Dermis microvascular lymphatic vessel endothelial cell (primary cell): ENCODE measurements at places on chromosomes 2 and 18.

DNA sequence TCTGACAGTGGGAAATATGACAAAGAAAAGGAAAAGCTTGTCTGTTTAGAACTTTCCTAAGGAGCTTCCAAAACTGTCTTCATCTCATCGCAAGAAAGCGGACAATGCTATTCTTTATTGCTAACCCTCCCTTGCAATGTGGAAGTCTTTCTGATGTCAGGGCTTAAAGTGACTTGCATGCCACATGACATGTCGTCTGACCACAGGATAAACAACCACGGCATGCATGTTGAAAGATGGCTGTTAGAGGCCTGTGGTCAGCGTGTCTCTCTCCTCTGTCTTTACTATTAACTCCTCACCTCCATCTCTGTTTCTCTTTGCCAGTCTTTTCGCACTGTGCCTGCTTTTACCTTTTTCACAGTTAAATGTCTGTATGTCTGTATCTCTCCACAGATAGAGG is 389.8 kb downstream of the LNPK start:
- DNase-seq, result no peak

DNA sequence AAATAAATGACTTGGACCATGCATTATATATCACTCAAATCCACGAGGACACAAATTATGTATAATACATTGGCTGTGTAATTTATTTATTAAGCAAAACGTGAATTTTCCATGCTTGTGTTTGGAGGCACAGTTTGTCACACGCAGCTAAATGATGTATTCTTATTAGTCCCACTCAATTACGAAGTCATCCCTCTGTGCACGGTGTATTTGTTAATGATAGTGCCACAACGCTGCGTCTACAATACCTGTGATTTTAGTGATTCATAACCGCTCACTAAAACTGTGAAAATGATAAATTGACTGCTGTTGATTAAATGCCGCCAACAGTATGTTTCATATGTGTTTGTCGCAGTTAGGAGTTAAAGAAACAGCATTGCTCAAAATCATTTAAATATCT is 358.3 kb downstream of the ZNF516 start:
- no peak for DNase-seq

- no peak for DNase-seq
These were observed 178.3 kb downstream of the TRIB2 start for GRCh38 chr2:12895017-12895416.

DNA sequence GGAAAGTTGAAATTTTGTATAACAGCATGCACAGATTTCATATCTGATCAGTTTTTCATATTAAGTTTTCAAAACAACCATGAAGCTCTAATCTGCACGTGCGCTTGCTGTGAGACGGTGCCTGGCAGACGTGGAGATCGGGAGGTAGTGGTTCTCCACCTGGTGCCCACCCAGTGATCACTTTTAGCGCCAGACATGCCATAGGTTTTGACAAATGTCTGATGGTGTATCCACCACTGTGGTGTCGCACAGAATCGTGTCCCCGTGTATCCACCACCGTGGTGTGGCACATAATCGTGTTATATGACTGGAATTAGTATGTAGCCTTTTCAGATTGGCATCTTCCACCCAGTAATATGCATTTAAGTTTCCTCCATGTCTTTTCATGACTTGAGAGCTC is 40.9 kb upstream of the KCNG2 start:
- no peak for DNase-seq

GRCh38 chr2:168528016-168528415 is 71.9 kb downstream of the CERS6 start:
- no peak for DNase-seq

GRCh38 chr18:36450264-36450663 is 152.8 kb downstream of the FHOD3 start:
- no peak for DNase-seq
